ENCODE measurements at places on chromosomes 7 and 10. TPM values are rescaled to one million over a fixed set of nuclear protein-coding genes. Genes with fewer than 3 reads are reported as not detected.
A peak's percentile ranks its signal among the peaks of the same experiment; 100 is the strongest.

Gene GPRIN2
- 0.15 TPM for polyA plus RNA-seq

Gene CAV1
- polyA plus RNA-seq, result 204 TPM

Gene GCK
- polyA plus RNA-seq, result 5.1 TPM

Gene PODXL
- polyA plus RNA-seq, result 93.6 TPM

Gene GFRA1
- polyA plus RNA-seq, result 40.1 TPM

Gene C10orf53
- polyA plus RNA-seq, result not detected

Gene COL1A2
- 2,183 TPM for polyA plus RNA-seq

Gene IGF2BP3
- polyA plus RNA-seq, result 34.3 TPM

Gene ASAH2
- 0.78 TPM for polyA plus RNA-seq

DNA sequence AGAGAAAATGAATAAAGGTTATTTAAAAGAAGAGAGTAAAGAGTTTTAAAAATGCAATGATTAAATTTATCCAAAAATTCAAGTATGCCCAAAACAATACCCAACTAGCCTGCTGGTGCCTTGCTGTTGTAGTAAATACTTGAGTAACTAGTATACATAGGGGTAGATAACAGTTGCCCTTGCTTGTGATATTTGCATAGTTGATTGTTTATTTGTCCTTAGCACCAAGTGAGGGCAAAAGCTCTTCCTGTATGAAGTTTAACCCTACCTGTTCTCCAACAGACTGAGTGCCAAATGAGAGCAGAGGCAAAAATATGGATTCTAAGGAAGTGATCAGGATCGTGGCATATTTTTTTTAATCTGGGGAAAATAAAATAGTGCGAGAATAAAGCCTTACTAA, 85.0 kb downstream of the PTN start:
- DNase-seq, result no peak

DNA sequence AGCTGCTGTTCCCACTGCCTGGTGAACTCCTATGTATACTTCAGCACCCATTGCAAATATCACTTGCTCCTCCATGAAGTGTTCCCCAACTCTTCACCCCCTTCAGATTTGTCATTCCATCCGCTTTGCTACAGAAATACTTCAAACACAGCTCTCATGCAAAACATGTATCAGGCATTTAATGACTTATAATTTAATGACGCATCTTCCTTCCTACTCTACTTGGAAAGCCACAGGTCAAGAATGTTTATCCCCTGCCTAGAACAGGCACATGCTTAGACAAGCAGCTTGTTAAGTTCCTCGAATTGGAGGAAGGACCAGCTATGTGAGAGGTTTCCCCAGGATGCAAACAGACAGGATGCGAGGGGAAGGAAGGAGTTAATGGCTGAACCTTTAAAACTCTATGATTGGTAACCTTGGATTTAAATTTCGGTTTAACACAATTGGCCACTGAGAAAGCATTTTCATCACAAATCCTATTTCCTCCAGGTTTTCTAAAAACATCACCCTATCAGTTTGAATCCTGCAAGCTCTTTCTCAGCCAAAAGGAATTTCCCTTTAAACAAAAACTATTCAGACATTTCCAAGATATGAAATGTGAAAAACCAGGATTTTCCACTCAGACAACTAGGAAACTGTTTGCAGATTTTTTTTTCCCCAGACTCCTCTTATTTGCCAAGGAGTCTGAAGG, 11.5 kb downstream of the CREB3L2 start:
- DNase-seq, result peak; percentile 72

DNA sequence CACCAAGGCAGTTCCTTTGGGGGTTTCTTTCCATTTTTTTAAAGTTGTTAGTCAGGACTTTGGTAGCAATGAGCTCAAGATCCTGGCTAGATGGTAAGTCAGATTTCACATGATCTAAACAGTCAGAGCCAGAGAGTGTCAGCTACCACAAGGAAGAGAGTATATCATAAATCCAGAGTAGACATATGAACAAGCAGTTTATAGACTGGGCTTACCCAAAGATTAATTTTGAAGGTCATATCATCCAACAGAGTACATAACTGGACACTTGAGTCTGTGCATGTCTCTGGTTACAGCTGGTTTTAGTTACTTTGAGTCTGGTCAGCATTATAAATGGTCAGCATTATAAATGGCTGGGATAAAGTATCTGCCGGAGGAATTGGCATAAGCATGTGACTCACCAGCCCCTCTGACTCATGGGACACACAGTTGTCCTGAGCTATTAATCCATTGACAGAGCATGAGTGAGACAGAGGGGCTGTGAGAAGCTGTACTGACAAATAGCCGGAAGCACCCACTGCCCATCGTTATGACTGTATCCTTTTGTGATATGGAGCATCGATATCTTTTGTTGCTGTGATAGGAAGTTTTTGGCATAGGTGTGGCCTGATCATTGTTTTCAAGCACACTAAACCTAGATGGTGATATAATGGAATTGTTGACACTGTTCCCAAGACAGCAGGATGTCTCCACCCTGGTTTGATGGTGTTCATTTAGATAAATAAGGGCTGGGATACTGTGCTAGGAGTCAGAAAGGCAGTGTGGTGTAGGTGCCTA, 19.3 kb downstream of the PPP1R3C start:
- no peak for DNase-seq

GRCh38 chr7:115299397-115300037, 377.6 kb downstream of the MDFIC start:
- DNase-seq, result no peak

GRCh38 chr10:28734938-28735759, 57.8 kb downstream of the BAMBI start:
- no peak for DNase-seq

DNA sequence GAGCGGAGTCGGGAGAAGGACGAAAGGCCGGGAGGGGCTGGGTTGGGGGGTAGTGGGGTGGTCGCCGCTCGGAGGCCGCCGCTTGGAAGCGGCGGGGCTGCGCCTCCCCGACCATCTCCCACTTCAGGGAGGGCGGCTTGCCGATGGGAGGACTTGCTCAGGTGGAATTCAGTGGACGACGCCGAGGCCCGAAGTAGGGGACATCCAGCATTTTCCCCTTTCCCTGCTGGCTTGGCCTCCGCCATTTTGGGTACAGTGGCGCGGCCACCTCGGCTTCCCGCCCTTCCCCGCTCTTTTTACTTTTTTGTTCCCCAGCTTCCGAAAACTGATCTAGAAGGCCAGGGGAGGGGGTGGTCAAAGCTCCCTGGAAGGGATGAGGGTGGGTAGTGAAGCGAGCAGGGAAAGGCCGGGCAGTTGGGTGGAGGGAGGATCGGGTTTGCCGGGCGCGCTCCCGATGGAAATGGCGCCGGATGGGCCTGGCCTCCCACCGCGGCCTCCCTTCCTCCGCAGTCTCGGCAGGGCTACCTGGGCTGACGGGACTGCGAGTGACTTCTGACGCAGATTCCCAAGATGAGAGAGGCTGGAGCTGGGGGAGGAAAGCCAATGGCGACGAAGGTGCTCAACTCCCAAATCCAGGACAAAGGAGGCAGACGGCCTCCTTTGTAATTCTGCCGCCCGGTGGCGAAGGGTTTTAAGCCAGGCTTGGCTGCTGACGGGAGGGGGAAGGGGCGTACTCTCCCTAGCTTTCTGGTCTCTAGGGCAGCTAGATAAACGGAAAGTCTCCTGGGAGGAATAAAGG, at the start of gene PBLD:
PBLD (minus strand) TSS at position 670 of the 799 bp plus-strand sequence. CDS start 26,084 bp downstream, outside the sequence.
- peak; percentile 86 for DNase-seq

DNA sequence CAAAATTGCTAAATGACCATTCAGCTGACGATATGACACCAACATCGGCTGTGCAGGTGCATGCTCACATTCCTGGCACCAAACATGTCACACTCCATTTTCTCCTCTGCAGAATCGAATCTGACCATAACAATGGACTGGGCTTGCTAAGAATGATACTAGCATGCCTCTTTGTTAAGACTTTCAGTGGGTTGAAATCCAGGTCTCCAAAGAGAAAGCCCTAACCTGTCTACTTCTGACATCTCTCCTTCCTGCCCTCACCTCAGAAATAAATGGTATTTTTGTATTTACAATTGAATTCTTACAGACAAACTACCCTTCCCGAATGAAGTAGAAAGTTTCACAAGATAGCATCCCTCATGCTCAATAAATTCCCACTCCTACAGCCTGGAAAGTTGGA, 373.9 kb downstream of the KCNMA1 start:
- DNase-seq, result no peak

GRCh38 chr10:129754211-129755050, 209.6 kb downstream of the EBF3 start:
- no peak for DNase-seq

DNA sequence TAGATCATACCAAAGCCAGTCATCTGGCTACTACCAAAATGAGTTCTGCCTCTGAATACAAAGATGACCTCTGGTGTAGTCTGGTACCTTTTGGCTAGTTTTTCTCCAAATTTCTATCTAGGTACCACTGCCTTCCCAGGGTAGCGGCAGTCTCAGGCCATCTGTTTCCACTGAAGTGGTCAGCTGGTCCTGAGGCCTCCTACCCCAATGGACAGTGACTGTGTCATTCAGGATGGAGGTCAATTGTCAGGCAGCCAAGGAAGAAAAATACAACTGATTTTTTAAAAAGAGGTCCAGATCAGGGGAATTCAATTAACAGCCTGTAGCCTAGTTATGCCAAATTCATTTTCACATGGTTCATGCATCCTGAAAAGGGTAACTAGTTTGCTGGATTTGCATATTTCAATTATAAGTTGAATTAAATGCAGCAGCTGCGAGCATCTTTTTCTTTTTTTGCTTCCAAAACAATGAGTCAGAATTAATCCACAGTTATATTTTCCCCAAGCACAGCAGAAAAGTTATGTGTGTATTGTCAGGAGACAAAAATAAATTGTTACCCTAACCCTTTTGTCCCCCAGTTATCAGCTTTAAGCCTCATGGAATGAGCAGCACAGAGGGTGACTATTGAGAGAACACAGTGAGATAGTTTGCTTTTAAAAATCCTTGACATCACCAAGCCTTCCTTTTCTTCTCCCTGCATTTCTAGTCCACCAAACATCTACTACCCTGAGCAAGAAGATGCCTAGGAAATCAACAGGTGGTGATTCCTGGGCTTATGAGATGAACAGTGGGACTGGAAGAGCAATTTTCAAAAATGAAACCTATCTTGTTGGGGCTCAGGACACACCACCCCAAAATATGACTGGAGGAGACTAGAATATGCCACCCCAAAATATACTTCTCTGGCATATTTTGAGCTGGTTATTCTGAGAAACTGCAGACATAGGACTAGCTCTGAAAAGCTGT, 27.7 kb downstream of the BCCIP start:
- no peak for DNase-seq

DNA sequence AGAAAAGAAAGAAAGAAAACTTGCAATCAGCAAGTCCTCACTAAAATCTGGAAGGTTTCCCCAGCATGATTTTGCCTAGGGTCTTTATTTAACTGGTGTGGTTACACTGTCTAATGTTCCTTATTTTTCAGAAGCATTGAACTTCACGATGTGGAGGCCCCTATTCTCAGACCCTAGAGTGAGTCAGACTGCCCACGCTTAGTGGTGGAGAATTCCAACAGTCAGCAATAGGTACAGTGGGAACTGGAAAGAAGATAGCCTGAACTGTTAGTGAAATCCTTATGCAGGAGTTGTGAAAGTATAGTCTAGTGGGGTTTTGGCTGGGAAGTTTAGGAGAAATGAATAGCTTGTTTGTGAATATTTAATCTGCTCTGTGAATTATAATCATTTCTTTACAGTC, 115.0 kb downstream of the FZD1 start:
- no peak for DNase-seq

DNA sequence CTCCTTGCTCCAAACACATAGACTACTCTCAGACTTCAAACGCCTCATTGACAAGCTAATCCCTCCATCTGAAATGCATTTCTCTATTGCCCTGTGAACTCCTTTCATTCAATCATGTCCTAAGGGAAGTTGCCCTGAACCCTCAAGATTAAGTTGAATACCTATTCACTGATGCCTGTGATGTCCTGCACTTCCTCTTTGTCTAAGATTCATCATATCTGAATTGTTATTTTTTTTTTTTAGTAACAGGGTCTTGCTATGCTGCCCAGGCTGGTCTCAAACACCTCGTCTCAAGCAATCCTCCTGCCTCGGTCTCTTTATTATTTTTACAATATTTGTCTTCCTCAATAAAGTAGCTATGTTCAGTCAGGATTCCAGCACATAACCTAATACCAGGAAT, 3.2 kb downstream of the PSMA2 start:
- DNase-seq, result no peak

GRCh38 chr10:28285816-28286215, 17.0 kb downstream of the MPP7 start:
- DNase-seq, result no peak

GRCh38 chr10:127125331-127125730, 71.1 kb downstream of the INSYN2A start:
- DNase-seq, result no peak

- no peak for DNase-seq
Observed at GRCh38 chr7:64555046-64555445, 7.8 kb downstream of the ZNF680 start.

DNA sequence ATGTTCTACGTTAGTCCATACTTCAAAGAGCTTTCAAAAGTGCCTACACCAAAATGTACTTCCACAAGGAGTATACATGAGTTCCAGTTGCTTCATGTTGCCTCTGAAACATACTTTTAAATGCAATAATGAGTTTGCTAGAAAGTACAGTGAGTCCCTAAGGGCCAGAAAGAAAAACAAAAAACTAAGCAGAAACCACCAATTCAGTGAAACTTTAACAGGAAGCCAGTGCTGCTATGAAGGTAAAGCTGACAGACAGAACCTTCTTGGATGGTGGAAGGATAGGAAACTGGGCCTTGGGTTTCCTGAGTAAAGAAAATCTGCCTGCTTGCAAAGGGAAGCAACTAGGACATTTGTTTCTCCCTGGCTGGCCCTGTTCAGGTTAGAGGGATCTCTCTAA, 104.2 kb downstream of the CTTNBP2 start:
- no peak for DNase-seq

DNA sequence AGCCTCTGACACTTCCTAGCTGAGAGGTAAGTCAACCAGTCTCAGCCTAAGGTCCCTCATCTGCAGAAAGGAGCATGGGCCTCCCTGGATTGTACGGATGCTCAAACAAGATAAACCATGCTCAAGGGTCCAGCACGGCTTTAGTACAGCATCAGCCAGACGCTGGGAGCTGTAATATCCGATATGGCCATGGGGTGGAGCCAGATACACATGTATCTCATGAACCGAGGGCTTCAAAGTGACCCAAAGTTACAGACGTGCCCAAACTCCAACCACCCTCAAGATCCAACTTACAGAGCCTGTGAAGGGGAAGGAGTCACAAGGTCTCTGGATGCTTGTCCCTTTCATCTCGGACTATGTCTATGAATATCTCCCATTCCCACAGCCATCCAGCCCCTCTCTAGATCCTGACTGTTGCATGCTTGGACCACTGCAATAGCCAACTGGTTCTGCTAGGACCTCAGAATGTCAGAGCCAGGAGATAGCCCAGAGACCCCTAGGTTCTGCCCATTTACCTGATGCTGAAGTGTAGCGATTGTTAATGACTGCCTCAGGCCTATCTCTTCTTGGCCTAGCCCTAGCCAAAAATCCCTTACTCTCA, 142.4 kb downstream of the SH3PXD2A start:
- DNase-seq, result peak; percentile 86
